Psoas muscle (tissue), 8 donors: ENCODE measurements at places on chromosomes 5 and 9. TPM values are rescaled to one million over a fixed set of nuclear protein-coding genes. Genes with fewer than 3 reads are reported as not detected.

Gene AHRR
- 1.5 TPM for total RNA-seq

Gene UAP1L1
- total RNA-seq, result 4.5 TPM

Gene FOXD4L6
- total RNA-seq, result not detected

Gene BTF3
- total RNA-seq, result 499 TPM

Gene SLC6A18
- not detected for total RNA-seq

Gene TEK
- 7.5 TPM for total RNA-seq

Gene TLE1
- 34.9 TPM for total RNA-seq

Gene GZMA
- total RNA-seq, result 0.43 TPM

Gene CD274
- total RNA-seq, result 2.9 TPM

Gene PAPPA
- total RNA-seq, result 0.61 TPM

Gene HSPA4
- total RNA-seq, result 154 TPM

Gene GCNT1
- 1.1 TPM for total RNA-seq

- DNase-seq, result no peak
These were observed 98.4 kb downstream of the FBXL7 start for GRCh38 chr5:15598294-15598902.

DNA sequence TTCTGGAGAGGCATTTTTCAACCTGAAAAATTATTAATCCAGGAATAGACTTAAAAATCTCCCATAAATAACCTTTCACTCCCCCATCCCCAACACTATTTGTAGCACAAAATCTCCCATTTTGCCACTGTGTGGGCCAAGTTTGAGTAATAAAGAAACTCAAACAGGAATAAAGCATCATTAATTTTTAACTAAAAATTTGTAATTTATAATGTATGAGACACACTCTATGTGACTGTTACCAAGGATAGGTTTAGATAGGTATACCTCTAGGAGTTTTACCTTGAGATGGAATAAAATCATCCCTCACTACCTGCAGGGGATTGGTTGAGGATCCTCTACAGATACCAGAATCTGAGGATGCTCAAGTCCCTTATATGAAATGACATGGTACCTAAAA, 30.1 kb downstream of the CHD1 start:
- DNase-seq, result no peak

GRCh38 chr5:175797521-175798038, 73.8 kb upstream of the CPLX2 start:
- no peak for DNase-seq

DNA sequence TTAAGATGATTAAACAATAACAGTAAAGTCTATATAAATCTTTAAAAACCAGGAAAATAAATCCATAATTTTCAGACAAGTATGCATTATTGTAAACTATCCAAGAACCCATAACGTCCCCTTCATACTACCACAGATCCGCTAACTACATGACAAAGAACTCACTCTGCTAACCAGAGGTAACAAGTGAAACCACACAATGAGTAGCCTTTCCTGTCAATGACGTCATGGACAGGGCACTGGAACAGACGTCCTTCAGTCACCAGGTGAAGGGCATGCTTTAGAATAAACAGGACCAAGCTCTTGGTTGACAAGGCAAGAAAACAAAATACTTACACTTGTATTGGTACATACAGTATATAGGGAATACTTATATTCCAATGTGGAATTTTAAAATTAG, 45.2 kb downstream of the RNF130 start:
- no peak for DNase-seq

DNA sequence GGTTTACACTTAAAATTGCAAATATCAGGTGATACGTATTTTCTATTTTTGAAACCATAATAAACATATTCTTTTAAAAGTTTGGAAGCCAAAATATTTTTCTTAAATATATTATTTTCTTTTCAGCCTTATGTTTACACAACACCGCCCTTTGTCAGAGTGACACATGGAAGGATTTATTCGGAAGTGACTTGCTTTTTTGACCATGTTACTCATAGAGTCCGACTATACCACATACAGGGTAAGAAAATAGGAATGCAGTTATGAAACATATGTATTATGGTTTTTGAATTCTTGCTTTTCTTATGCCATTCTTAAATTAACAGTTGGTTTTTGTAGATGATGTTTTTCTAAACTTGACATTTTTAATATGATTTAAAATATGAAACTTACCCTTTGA, 133.9 kb downstream of the MAN2A1 start:
- DNase-seq, result no peak

DNA sequence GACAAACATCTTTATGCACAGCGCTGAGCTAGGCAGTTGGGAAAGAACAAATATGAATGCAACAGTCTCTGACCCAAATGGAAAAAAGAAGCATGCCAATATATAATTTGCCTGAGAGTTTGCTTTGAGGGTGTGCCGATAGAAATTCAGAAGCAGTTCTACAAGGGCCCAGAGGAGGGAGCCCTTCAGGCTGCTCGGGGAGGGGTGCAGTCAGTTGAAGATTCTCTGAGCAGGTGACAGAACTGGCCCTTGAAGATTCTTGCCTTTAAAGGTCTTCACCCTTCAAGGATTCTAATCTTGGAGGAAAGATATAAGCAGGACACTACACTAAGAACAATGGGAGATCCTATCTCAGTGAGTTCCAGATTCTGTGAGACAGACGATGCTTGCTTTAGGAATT, 3.7 kb upstream of the PAPPA start:
- no peak for DNase-seq

GRCh38 chr9:96619124-96619465, 548 bp downstream of the CDC14B start:
- peak; percentile 26 for DNase-seq

DNA sequence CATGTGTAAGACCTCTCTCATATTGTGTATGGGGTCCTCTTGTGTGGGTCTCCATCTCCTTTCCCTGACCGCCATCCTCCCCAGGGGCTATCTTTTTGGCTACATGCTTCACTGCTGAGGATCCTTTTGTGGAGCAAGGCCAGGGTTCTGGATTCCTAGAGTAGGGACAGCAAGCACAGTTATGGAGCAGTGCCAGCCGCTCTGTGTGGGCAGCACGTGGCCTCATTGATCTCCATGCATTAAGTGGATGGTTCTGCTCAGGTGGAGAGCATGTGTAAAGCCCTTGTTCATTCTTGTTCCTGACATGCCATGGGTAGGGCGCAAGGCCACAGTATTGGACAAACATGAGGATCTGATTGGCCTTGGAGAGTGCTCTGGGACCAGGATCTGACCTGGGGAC, 8.9 kb downstream of the PHF2 start:
- DNase-seq, result no peak

DNA sequence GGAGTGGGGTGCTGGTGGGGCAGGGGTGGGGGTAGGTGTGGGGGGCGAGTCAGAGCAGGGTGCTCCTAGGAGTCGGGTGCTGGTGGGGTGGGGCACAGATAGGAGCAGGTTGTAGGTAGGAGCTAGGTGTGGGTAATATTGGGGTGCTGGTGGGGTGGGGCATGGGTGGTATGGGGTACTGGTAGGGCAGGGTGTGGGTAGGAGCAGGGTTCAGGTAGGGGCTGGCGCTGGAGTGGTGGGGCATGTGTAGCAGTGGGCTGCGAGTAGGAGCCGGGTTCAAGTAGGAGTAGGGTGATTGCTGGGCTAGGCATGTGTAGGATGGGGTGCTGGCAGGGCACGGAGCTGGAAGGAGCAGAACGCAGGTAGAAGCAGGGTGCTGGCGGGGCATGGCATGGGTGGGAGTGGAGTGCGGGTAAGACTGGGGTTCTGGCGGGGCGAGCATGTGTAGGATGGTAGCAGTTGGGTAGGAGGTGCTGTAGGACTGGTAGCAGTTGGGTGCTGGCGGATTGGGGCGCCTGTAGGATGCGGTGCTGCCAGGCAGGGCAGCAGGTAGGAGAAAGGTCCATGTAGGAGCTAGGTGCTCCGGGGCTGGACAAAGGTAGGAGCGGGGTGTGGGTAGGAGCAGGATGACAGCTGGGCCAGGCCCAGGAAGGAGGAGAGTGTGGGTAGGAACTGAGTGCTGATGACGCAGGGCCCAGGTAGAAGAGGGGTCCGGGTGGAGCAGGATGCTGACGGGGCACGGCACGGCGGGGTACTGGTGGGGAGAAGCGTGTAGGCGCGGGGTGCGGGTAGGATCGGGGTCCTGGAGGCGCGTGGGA, 105.5 kb upstream of the SIMC1 start:
- no peak for DNase-seq

- no peak for DNase-seq
These were observed 4.3 kb downstream of the MCTP1 start for GRCh38 chr5:95280401-95281095.

GRCh38 chr5:173534031-173534430, 82.4 kb downstream of the BOD1 start:
- no peak for DNase-seq

- DNase-seq, result no peak
These were observed 6.9 kb downstream of the CXCL14 start for GRCh38 chr5:135571902-135572301.

- DNase-seq, result no peak
These were observed 63.1 kb upstream of the ASS1 start for GRCh38 chr9:130381660-130382059.

DNA sequence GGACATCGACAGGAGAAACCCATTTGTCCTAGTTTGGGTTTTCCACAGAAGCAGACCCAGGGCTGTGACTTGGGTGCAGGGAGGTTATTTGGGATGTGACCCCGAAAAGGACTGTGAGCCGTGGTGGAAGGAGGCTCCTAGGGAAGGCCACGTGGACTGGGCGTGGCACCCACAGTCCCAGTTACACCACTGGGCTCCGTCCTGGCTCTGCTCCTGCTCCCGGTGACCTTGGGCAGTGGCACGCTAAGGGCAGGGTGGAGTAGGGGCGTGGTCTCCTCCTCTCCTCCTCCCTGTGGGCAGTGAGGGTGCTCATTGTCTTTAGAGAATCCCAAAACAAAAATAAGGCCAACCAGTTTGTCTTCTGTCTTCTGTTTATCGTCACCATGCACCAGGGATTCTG, 190.1 kb downstream of the GADD45G start:
- no peak for DNase-seq

- DNase-seq, result no peak
These were observed 38.8 kb downstream of the MRPL36 start for GRCh38 chr5:1760656-1761452.

DNA sequence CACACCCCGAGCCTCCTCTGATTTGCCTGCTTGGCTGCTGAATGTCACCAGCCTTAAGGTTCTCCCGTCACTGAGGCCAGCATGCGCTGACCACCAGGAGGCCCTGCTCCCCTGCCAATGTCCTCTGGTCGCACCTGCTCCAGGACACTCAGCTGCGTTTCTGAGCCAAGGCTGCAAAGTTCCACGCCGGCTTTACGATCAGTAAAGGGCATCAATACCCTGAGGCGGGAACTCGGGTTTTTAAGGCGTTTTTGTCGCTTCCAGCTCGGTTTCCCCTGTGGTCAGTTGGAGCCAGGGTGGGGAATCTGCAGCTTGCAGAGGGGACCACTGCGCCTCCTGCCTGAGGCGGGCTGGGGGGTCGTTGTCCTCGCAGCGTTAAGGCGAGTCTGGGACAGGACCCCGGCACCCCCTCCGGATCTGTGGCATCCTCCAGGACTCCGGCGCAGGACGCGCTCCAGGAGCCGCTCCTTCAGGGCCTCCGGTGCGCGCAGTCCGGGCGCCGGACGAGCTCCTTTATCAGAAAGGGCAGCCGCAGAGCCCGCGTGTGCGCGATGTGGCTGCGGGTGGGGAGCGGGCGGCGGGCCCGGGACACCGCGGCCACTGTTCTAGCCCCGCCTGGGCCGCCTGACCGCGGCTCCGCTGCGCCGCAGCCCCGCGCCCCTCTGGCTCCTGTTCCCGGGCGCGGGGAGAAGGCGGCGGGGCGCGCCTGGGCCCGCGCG, 24.1 kb upstream of the FLT4 start:
- DNase-seq, result no peak

GRCh38 chr9:95807326-95807947, 68.1 kb upstream of the ERCC6L2 start:
- DNase-seq, result no peak

GRCh38 chr9:23926368-23926767, 100.3 kb upstream of the ELAVL2 start:
- no peak for DNase-seq

- no peak for DNase-seq
These were observed 37.6 kb downstream of the C9orf57 start for GRCh38 chr9:72022841-72023240.

DNA sequence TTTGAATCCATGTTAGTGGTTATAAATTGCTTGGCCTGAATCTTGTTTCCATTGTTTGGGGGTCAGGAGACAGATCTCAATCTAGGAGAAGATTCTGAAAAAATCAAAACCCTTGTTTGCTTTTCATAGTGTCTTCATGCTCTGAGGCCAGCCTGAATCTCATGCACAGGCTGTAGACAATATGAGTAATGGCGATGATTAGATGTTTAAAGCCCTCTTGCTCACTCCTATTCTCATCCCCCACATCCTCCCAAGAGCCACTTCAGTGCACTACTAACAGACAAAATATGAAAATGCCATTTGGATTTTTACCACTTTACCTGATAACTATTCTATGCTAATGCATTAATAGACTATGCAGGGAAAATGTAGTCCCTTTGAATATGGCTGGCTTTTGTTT, 129.4 kb downstream of the NUDT12 start:
- no peak for DNase-seq

DNA sequence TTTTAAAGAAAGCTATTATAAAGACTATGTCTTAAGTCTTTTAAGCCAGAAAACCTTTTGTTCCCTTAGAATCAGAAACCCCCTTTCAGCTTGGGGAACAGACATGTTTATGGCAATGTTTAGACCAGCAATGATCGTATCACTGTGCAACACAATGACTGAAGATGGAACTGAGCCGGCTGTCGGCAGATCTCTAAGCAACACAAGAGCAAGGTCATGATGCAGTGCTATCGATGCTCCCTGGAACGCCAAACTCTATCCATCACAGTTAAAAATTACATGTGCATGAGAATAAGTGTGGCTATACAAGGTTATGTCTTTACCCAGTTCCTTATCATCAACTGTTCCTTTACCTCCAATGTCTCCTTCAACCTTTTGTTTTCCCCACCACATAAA, 1.8 kb upstream of the RNF44 start:
- peak; percentile 23 for DNase-seq

- no peak for DNase-seq
These were observed 15.1 kb downstream of the TTC1 start for GRCh38 chr5:160023908-160024630.

GRCh38 chr5:110085826-110086225, 396.1 kb downstream of the MAN2A1 start:
- no peak for DNase-seq

DNA sequence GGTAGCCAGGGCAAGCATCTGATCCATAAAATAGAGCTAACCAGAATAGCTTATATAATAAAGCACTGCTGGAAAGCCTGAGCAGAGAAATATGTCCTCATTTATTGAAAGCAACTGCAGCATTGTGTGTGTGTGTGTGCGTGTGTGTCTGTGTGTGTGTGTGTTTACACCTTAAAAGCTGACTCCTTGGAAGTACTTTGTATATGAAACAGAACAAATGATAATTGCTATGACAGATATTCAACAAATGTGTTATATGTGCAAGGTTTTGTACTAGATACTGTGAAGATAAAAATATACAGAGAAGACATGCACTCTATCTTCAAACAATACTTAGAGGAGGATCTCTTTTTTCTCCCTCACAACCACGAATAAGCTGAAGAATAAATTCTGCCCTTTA, 22.0 kb upstream of the IFNE start:
- DNase-seq, result no peak

GRCh38 chr5:2131826-2132496, 249.2 kb upstream of the IRX4 start:
- DNase-seq, result no peak

- peak; percentile 92 for DNase-seq
These were observed 87.8 kb upstream of the TNFAIP8 start for GRCh38 chr5:119267958-119268386.

- DNase-seq, result no peak
These were observed 2.9 kb upstream of the ADGRV1 start for GRCh38 chr5:90555666-90556065.
